ENCODE measurements at places on chromosomes 7 and 10. TPM values are rescaled to one million over a fixed set of nuclear protein-coding genes. Genes with fewer than 3 reads are reported as not detected.

The NPFFR1 gene
- polyA plus RNA-seq: under 0.01 TPM

The NEUROD6 gene
- polyA plus RNA-seq: not detected

The IFIT1 gene
- polyA plus RNA-seq: 26.5 TPM

The LIPN gene
- 0.07 TPM for polyA plus RNA-seq

The SOSTDC1 gene
- polyA plus RNA-seq: not detected

The IL15RA gene
- 13.8 TPM for polyA plus RNA-seq

The TFPI2 gene
- polyA plus RNA-seq: 1.1 TPM

The EPHA1 gene
- 1.1 TPM for polyA plus RNA-seq

The POT1 gene
- polyA plus RNA-seq: 11.0 TPM

The VSIR gene
- polyA plus RNA-seq: 50.4 TPM

The GLUD1 gene
- polyA plus RNA-seq: 62.9 TPM

The SSC4D gene
- polyA plus RNA-seq: 0.68 TPM

The LRIT1 gene
- polyA plus RNA-seq: not detected

The MINDY4 gene
- 0.83 TPM for polyA plus RNA-seq

The MYO3A gene
- polyA plus RNA-seq: 0.14 TPM

The SLC26A5 gene
- polyA plus RNA-seq: 0.17 TPM

The CLCN1 gene
- 0.08 TPM for polyA plus RNA-seq

The WEE2 gene
- polyA plus RNA-seq: not detected

The UCN3 gene
- not detected for polyA plus RNA-seq

The EGR2 gene
- 6.3 TPM for polyA plus RNA-seq

The SLC13A1 gene
- polyA plus RNA-seq: not detected

The BEND7 gene
- 1.3 TPM for polyA plus RNA-seq

The NUTM2B gene
- 4.3 TPM for polyA plus RNA-seq

The C7orf57 gene
- polyA plus RNA-seq: not detected

The CLDN15 gene
- 26.4 TPM for polyA plus RNA-seq

The FEZF1 gene
- polyA plus RNA-seq: 0.04 TPM

The AGBL3 gene
- polyA plus RNA-seq: 1.3 TPM

The HMX2 gene
- not detected for polyA plus RNA-seq

The OR6V1 gene
- not detected for polyA plus RNA-seq

The IKZF1 gene
- polyA plus RNA-seq: 37.9 TPM

The SORCS1 gene
- polyA plus RNA-seq: 0.67 TPM

The PDSS1 gene
- 7.3 TPM for polyA plus RNA-seq

The SAMD9 gene
- polyA plus RNA-seq: 7.0 TPM

The NEBL gene
- polyA plus RNA-seq: 0.22 TPM

The ANXA8 gene
- 0.32 TPM for polyA plus RNA-seq

The EMX2 gene
- 0.06 TPM for polyA plus RNA-seq

The EN2 gene
- not detected for polyA plus RNA-seq

The RTKN2 gene
- 0.62 TPM for polyA plus RNA-seq

The RAB19 gene
- not detected for polyA plus RNA-seq

The MYH16 gene
- polyA plus RNA-seq: not detected

The DMBT1 gene
- 0.02 TPM for polyA plus RNA-seq

The HYAL4 gene
- polyA plus RNA-seq: not detected

The TFEC gene
- polyA plus RNA-seq: 16.6 TPM

The CACUL1 gene
- 4.5 TPM for polyA plus RNA-seq
